ENCODE measurements at places on chromosomes 1 and 21. TPM values are rescaled to one million over a fixed set of nuclear protein-coding genes. Genes with fewer than 3 reads are reported as not detected.
A peak's percentile ranks its signal among the peaks of the same experiment; 100 is the strongest.

C8B gene
- not detected for total RNA-seq

CD5L gene
- total RNA-seq, result not detected

PTGS2 gene
- total RNA-seq, result 2.9 TPM

MEF2D gene
- 35.9 TPM for total RNA-seq

GRCh38 chr1:192399161-192399560, 82.4 kb downstream of the RGS21 start:
- no peak overlapping the region for H3K4me3 ChIP-seq
- no peaks in the 10 kb centered on the region for H3K36me3 ChIP-seq
- DNase-seq, result no peak
- no peaks in the 10 kb centered on the region for H3K27me3 ChIP-seq

DNA sequence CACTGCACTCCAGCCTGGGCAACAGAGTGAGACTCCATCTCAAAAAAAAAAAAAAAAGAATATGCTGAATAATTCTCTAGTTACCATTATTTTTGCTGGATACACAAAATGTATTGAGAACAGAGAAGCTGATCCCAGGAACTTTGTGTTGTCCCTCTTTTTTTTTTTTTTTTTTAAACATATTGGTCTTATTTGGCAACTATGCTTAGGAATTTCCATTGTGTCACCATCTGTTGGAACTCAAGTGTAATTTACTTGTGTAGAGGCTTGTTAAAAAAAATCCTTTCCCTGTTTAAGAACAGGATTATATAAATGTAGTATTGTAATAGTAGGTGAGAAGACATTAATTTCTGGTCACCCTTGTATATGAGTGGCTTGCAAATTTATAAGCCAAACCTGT, 28.6 kb downstream of the CAMSAP2 start:
- no peaks in the 10 kb centered on the region for H3K27me3 ChIP-seq
- H3K27ac ChIP-seq, result no peak overlapping the region
- H3K4me1 ChIP-seq, result no peaks in the 10 kb centered on the region
- H3K36me3 ChIP-seq, result no peaks in the 10 kb centered on the region
- no peak overlapping the region for H3K4me3 ChIP-seq
- DNase-seq, result no peak

GRCh38 chr1:112904831-112905261, 51.1 kb downstream of the SLC16A1 start:
- H3K27me3 ChIP-seq, result no peaks in the 10 kb centered on the region
- H3K27ac ChIP-seq, result no peak overlapping the region
- peaks cover 3% of the 10 kb centered on the region for H3K36me3 ChIP-seq
- DNase-seq, result no peak
- no peak overlapping the region for H3K4me3 ChIP-seq

DNA sequence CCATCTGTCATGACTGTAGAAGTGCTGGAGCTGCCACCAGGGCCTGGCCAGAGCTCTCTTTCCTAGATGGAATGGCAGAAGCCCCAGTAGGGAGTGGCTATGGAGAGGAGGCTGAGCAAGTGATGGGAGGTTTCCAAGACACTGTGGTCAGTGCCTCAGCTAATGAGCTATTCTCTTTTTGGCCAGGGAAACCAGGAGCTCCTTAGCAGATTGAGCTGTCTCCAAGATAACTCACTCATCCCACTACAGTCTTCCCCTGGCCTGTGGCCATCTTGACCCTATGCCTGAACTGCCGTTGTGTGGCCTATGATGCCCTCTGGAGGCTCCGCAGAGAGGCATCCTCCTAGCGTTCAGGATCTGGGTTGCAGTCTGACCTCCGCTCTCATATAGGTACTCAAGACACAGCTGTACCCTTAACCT, 60.5 kb downstream of the ERI3 start:
- H3K27me3 ChIP-seq, result no peaks in the 10 kb centered on the region
- H3K4me3 ChIP-seq, result no peak overlapping the region
- H3K36me3 ChIP-seq, result peaks cover 18% of the 10 kb centered on the region

- no peak overlapping the region for H3K27ac ChIP-seq
- no peaks in the 10 kb centered on the region for H3K36me3 ChIP-seq
- no peak overlapping the region for H3K4me3 ChIP-seq
- DNase-seq, result no peak
- H3K27me3 ChIP-seq, result peaks cover 2% of the 10 kb centered on the region
- no peaks in the 10 kb centered on the region for H3K4me1 ChIP-seq
Measured at GRCh38 chr1:157450106-157450505, 102.2 kb downstream of the FCRL5 start.

DNA sequence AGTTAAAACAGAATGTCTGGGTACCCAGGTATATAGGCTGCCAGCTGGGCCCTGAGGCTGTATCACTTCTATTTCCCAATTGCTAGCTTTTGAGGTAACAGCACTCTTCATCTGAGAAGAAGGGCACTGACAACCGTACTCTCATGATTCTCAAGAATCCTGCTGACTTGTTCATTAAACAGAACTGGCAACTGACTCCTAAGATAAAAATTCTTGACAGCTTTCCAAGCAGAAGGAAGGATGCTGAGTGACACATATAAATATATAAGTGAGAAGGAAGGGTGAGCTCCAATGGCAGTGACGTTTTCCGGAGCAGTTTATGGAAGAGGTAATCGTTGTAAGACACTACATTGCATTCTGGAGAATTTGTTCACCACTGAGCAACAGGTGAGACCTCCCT, 48.1 kb upstream of the NRIP1 start:
- H3K4me1 ChIP-seq, result no peaks in the 10 kb centered on the region
- DNase-seq, result no peak
- no peak overlapping the region for H3K27ac ChIP-seq
- H3K36me3 ChIP-seq, result no peaks in the 10 kb centered on the region

DNA sequence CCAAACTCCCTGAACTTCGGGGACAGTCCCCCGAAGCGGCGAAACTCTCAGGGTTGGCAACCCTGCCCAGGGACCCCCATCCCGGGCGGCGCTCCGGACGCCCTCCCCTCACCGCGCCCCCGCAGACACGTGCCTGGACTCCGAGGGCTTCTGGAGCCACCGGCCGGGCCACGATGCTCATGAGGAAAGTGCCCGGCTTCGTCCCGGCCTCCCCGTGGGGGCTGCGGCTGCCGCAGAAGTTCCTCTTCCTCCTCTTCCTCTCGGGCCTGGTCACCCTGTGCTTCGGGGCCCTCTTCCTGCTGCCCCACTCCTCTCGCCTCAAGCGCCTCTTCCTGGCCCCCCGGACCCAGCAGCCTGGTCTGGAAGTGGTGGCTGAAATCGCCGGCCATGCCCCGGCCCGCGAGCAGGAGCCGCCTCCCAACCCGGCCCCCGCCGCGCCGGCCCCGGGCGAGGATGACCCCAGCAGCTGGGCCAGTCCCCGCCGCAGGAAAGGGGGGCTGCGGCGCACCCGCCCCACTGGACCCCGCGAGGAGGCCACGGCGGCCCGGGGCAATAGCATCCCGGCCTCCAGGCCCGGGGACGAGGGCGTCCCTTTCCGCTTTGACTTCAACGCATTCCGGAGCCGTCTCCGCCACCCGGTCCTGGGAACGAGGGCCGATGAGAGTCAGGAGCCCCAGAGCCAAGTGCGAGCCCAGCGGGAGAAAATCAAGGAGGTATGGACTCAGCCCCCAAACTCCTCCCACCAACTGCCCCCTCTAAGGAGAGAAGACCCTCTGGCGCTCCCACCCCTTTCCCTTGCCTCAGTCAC, 1.2 kb downstream of the MAN1C1 start:
- no peak for DNase-seq
- peak overlapping the region; percentile 62 for H3K27ac ChIP-seq
- no peaks in the 10 kb centered on the region for H3K36me3 ChIP-seq
- peaks cover 66% of the 10 kb centered on the region for H3K4me1 ChIP-seq
- peaks cover 12% of the 10 kb centered on the region for H3K27me3 ChIP-seq

DNA sequence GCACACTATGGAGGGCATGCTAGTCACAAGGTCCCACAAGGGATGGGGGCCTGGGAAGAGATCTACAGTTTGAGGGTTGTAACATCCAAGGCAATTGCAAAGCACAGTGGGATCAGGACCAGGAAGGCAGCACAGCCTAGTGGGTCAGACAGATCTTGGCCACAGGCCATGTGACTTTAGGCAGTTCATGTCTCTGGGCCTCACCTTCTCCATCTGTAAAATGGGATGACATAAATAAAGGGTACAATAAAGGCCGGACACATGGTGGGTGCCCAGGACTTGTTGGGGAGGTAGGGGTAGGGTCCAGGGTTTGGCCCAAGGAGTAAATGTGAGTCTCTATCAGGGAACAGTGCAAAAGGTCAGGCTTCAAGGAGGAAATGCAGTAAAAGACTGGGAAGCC, 18.1 kb upstream of the IGSF21 start:
- no peak overlapping the region for H3K4me3 ChIP-seq
- H3K36me3 ChIP-seq, result no peaks in the 10 kb centered on the region
- peaks cover 9% of the 10 kb centered on the region for H3K27me3 ChIP-seq
- H3K27ac ChIP-seq, result no peak overlapping the region
- no peaks in the 10 kb centered on the region for H3K4me1 ChIP-seq

DNA sequence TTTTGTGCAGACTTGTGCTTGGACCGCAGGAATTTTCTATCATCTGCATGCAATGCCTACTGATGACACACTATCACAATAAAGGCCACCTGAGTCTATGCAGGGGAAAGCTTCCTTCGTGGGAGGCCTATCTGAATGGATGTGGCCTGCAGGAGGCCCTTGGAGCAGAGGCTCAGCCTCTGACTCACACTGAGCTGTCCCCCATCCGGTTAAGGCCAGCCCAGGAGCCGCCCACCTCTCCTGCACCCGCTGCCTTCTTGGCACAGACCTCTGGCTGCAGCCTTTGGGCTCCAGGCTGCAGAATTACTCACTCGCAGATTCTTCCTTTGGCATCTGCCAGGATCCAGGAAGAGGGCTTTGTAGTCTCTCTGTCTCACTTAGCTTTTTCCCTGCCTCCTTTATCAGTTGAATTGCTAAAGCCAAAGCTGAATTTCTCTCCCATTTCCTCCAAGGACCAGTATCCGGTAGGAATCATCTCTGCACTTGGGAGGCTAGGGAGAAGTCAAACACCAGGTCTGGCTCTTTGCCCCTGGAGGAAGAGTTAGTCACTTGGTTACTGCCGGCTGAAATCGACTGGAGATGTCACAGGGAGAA, 65.1 kb upstream of the JUN start:
- H3K4me1 ChIP-seq, result no peaks in the 10 kb centered on the region
- no peaks in the 10 kb centered on the region for H3K36me3 ChIP-seq
- no peak overlapping the region for H3K4me3 ChIP-seq
- peaks cover 2% of the 10 kb centered on the region for H3K27me3 ChIP-seq
- H3K27ac ChIP-seq, result no peak overlapping the region

GRCh38 chr1:215220346-215220745, 137.8 kb downstream of the KCNK2 start:
- H3K36me3 ChIP-seq, result no peaks in the 10 kb centered on the region
- no peak overlapping the region for H3K27ac ChIP-seq
- DNase-seq, result no peak
- no peak overlapping the region for H3K4me3 ChIP-seq
- H3K27me3 ChIP-seq, result peaks cover 2% of the 10 kb centered on the region
- no peaks in the 10 kb centered on the region for H3K4me1 ChIP-seq

DNA sequence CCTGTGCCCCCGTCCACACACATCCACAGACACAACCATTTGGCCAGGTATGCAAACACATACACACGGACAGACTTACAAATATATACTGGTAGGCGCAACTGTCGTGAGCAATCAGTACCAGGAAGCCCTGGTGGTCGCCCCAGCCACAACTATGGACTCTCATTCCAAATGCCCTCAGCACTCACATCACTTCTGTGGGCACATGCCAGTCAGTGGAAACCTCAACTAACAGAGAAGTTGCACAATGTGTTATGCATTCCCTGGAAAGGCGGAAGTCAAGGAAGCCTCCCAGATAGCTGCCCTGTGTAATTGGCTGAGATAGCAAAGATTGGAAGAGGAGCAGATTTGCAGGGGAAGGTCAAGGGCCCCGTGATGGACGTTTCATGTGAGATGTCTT, 1.4 kb upstream of the HEYL start:
- no peak overlapping the region for H3K27ac ChIP-seq
- H3K4me1 ChIP-seq, result peaks cover 3% of the 10 kb centered on the region
- no peak for DNase-seq
- H3K36me3 ChIP-seq, result no peaks in the 10 kb centered on the region

- H3K36me3 ChIP-seq, result no peaks in the 10 kb centered on the region
- peaks cover 17% of the 10 kb centered on the region for H3K27me3 ChIP-seq
- H3K4me3 ChIP-seq, result no peak overlapping the region
- no peak overlapping the region for H3K27ac ChIP-seq
- no peaks in the 10 kb centered on the region for H3K4me1 ChIP-seq
Measured at GRCh38 chr1:60841116-60842046, 241.0 kb upstream of the NFIA start.

DNA sequence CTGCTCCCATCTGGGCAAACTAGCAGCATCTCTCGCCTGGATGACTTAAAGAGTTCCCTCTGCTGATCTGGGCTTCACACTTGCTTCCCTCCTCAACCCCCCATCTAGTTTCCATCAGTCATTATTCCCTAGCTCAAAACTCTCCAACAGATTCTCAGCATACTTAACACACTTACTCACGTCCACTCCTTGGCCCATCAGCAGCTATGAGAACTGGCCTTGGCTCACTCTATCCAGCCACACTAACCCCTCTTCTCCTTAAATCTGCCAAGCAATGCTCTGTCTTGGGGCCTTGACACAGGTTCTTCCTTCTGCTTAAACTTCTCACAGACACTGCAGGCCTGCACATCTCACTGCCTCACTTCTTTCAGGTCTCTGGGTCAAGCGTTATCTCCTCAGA, 41.6 kb downstream of the GNG12 start:
- H3K4me1 ChIP-seq, result no peaks in the 10 kb centered on the region
- peaks cover 5% of the 10 kb centered on the region for H3K27me3 ChIP-seq
- no peak overlapping the region for H3K27ac ChIP-seq
- DNase-seq, result no peak
- H3K36me3 ChIP-seq, result no peaks in the 10 kb centered on the region

All from activated CD4-positive, alpha-beta memory T cell treated with anti-CD3 and anti-CD28 coated beads for 36 hours (primary cell).